NCI-H510A (cell line): ENCODE measurements at places on chromosomes 7 and 10.

DNA sequence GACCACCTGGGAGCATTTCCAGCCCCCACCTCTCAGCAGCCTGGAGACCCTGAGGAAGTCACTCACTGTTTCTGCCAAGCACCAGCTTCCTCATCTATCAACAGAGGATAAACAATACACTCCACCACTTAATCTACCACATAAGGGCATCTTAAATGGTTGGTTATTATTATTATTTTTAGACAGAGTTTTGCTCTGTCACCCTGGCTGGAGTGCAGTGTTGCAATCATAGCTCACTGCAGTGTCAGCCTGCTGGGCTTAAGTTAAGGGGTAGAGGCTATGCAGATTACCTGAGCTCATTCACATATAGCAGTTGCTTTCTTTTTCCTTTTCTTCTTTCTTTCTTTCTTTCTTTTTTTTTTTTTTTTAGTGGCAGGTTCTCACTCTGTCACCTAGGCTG lies 59.5 kb upstream of the ELN start:
- DNase-seq, result no peak

DNA sequence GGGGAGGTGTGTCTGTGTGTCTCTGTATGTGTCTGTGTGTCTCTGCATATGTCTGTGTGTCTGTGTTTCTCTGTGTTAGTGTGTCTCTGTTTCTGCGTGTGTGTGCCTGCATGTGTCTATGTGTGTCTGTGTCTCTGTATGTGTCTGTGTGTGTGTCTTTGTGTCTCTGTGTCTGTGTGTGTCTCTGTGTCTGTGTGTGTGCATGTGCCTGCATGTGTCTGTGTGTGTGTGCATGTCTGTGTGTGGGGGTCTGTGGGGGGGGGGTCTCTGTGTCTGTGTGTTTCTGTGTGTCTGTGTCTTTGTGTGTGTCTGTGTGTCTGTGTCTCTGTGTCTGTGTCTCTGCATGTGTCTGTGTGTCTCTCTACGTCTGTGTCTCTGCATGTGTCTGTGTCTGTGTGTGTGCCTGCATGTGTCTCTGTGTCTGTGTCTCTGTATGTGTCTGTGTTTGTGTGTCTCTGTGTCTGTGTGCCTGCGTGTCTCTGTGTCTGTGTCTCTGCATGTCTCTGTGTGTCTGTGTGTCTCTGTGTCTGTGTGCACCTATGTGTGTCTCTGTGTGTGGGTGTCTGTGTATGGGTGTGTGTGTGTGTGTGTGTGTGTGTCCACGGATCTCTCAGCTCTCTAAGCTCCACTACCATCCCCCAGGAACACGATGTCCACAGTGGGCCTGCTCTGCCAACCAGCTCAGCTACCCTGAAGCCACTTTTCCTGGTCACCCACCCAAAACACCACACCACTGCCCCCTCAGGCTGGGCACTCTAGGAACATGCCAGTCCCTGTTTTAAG lies 41.7 kb downstream of the RASGEF1A start:
- DNase-seq, result no peak

GRCh38 chr10:71244431-71245419 lies 32.4 kb downstream of the UNC5B start:
- DNase-seq, result no peak

- DNase-seq, result no peak
Observed at GRCh38 chr10:118106426-118106825, 59.7 kb upstream of the RAB11FIP2 start.

DNA sequence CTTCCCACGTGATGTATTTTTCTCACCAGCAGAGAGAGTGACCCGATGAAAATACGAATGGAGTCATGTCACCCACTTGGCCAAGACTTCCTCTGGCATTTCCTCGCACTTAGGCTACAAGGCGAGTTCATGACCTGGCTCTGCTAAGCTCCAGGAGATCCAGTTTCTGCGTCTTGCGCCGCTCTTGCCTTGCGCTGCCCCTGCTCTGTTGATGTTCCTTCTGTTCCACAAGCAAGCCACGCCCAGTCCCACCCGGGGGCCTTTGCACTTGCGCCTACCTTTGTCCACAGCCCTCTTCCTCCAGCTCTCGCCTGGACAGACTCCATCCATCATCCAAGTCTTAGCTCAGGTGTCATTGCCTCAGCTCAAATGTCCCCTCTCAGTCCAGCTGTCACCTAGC lies 116.3 kb upstream of the SHH start:
- no peak for DNase-seq

DNA sequence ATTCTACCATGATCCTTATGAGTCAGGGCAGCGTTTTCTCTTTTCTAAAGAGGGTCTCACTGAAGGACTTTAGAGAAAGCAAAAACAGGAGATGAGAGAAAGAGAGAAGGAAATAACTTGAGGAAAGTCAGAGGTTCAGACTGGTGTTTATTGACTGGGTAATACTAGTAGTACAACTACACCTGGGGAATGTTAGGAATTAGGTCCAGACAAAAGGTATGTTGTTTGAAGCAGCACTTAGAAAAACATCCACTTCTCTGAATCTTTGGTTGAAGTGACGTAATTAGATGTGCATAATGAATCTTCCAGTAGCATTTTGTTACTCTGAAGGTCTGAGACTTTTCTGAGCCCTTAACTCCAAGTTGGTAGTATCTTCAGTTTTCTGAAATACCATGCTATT lies 380.3 kb upstream of the LRGUK start:
- DNase-seq, result no peak

DNA sequence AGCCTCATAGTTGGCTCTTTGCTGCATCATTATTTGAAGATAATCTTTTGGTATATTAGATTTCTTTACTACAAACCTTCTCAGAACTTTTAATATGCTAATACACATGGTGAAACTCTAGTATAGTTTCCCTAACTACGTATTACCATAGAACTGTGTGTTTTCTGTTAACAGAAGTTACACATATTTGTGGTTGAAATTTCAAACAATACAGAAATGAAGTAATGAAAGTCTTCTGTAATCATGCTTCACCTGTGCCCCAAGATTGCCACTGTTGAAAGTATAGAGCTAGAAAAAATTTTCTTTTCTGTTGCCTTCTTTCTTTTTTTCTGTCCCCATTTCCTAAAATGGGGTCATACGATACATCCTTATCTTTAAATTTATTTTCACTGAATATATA lies 9.1 kb downstream of the BMPR1A start:
- no peak for DNase-seq

- no peak for DNase-seq
Observed at GRCh38 chr7:141483044-141483443, 68.2 kb upstream of the AGK start.

DNA sequence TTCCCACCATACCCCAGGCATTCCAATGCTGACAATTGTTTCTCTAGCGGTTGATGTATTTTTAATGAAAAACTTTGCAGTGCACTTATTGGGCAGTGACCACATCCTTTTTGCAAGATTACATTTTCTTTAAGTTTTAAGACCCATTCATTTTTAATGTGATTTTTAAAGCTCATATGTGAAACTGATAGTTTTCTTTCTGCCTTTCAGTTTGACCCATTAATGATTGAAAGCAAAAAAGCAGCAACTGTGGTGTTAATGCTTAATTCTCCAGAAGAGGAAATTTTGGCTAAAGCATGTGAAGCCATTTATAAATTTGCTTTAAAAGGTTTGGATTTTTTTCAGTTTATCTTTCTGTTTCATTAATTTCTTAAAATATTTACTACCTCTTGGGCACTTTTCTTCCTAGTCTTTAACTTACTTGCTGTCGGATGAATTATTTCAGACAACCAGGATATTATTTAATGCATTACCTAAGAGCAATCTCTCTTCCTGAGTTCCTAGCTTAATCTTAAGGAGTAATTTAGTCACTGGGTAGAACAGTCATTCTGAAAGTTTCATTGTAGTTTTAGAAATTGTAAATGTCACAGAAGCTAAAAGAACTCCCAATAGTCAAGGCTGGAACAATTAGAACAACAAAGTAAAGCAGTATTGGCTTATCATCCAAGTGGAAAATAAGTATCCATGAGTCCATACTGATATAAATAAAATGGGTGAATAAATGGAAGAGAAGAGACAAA lies 18.3 kb downstream of the ARMC3 start:
- no peak for DNase-seq
